ENCODE measurements at places on chromosomes 1 and 21.
A peak's percentile ranks its signal among the peaks of the same experiment; 100 is the strongest.

GRCh38 chr1:85274969-85275453 is 1.4 kb downstream of the BCL10 start:
- DNase-seq, result peak; percentile 89

DNA sequence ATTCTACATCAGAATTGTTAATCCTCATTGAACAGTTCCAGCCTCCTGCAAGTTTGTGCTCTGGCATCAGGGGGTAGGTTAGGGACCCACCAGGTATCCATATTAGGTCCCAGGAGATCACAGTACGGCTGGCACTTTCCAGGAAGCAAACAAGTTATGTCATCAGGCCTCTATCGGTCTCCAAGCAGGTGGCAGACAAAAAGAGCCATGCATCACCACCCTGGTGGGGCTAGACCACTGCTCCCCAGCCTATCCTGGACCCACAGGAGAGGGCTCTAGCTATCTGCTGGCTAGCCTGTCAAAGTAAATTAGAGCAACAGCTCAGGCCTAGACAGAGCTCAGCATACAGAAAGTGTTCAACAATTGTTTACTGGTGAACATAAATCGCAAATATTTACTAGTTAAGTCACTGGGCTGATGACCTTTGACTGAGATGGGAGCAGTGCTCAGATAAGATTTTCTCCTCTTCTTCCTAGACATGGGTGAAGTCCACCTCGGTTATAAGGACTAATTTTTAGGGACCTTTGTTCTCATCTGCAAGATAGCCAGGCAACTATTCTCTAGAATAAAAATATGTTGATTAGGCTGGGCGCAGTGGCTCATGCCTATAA is 6.4 kb downstream of the NUAK2 start:
- DNase-seq, result no peak

DNA sequence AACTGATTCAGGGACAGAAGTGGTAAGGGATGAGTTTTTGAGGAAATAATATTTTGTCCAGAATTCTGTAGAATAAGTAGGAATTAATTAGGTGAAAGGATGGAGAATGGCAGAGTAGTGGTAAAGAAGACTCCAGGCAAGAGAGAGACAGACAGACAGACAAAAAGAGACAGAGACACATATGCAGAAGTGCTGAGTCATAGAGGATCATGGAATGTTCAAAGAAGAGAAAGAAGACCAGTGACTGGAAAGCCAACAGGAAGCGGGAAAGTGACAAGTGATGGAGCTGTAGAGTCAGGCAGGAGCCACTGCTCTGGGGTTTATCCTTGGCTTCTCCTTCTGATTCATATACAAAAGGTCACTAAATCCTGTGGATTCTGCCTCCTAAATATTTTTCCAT is 85.9 kb downstream of the UROD start:
- peak; percentile 36 for DNase-seq

- DNase-seq, result no peak
Measured at GRCh38 chr1:7789828-7790227, 5.7 kb downstream of the PER3 start.

GRCh38 chr1:54480525-54480848 is 67.5 kb upstream of the ACOT11 start:
- no peak for DNase-seq

DNA sequence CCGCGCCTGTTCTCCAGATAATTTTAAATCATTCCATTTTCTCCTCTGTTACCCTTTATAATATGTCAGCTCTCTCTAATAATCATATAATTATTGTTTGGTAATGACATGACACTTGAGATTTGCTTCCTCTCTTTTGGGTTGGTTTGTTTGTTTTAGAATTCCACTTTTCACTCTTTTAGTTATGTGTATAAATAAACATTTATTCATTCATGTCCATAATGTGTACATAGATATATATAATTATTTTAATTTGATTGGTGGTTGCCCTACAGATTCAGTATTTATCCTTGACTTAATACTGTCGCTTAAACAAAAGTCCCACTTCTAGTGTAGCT is 93.4 kb upstream of the FMN2 start:
- DNase-seq, result no peak

DNA sequence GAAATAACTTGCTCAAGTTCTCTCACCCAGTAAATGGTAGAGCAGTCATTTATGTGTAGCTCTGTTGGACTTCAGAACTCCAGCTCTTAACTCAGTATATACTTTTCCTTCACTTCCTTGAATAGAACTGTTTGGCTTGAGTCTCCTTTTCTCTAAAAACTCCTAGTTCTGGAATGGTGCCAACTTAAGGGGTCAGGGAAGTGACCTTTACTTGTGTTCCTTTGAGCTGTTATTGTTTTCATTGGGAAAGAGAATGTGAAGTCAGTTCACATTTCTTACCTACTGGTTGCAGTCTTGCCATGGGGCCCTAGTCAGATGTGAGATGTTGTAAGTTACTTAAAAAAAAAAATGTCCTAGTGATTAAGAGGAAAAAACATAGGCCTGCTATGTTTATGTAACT is 77.0 kb upstream of the MACF1 start:
- DNase-seq, result peak; percentile 64

GRCh38 chr1:46221749-46222148 is 18.6 kb downstream of the LURAP1 start:
- DNase-seq, result no peak

DNA sequence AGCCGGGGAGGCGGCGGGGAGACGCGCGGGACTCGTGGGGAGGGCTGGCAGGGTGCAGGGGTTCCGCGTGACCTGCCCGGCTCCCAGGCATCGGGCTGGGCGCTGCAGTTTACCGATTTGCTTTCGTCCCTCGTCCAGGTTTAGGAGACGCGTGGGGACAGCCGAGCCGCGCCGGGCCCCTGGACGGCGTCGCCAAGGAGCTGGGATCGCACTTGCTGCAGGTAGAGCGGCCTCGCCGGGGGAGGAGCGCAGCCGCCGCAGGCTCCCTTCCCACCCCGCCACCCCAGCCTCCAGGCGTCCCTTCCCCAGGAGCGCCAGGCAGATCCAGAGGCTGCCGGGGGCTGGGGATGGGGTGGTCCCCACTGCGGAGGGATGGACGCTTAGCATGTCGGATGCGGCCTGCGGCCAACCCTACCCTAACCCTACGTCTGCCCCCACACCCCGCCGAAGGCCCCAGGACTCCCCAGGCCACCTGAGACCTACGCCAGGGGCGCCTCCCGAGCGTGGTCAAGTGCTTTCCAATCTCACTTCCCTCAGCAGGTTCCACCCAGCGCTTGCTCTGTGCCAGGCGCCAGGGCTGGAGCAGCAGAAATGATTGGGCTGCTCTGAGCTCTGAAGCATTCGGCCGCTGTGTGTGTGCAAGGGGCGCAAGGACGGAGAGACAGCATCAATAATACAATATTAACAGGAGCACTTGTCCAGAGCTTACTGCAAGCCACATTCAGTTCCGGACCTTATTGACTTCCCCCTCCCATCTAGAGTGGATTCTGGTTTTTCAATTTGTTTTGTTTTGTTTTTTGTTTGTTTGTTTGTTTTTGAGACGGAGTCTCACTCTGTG is 10.3 kb downstream of the SIM2 start:
- DNase-seq, result no peak

GRCh38 chr1:190049314-190049713 is 428.4 kb downstream of the BRINP3 start:
- no peak for DNase-seq

GRCh38 chr1:76291191-76291590 is 216.6 kb downstream of the ST6GALNAC3 start:
- DNase-seq, result no peak

DNA sequence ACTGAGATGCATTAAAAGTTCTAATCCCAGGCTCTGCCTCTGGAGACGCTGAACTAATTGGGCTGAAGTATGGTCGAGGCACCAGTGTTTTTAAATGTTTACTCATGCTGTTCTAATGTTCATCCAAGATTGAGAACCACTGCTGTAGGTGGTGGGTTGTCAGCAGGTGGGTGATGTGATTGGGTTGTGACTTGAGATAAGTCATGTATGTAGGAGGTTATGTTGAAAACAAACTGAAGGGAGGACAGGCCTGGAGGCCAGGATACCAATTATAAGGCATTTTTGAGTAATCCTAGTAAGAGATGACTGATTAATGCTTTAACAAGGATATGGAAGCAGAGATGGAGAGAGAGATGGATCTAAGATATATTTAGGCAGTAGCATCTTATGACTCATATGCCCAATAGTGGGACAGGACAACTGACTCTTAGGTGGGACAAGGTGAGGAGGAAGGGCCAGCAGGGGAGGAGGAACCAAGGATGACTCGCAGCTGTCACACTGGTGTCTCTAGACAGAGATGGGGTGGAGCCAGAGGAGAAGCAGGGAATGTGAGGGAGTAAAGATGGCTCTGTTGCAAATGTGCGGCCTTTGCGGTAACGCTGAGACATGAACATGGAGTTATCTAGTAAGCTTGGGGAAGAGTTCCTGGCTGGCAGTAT is 29.3 kb downstream of the RAB4A start:
- peak; percentile 17 for DNase-seq

- no peak for DNase-seq
Measured at GRCh38 chr1:174812016-174812415, 187.7 kb upstream of the CACYBP start.

GRCh38 chr1:34721646-34722355 is 33.0 kb upstream of the GJB5 start:
- no peak for DNase-seq

- peak; percentile 39 for DNase-seq
Measured at GRCh38 chr1:57424231-57425027, 569 bp upstream of the DAB1 start.

- DNase-seq, result no peak
Measured at GRCh38 chr1:151864411-151864810, 10.9 kb upstream of the THEM5 start.

- no peak for DNase-seq
Measured at GRCh38 chr1:46615735-46616134, 876 bp downstream of the MOB3C start.

DNA sequence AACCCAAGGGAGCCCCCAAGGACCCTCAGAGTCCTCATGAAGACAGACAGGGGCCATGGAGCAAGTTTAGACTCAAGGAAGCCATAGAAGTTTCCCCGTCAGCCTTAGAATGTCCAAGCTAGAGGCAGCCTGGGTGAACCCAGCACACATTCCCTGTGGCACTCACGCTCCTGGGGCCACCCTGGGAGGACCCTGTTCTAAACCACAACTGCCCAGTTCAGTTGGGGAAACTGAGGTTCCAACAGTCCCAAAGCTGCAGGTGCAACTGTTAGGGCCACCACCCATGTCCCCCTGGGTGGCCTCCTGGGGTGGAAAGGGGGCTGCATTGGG is 9.3 kb downstream of the WNT3A start:
- no peak for DNase-seq

DNA sequence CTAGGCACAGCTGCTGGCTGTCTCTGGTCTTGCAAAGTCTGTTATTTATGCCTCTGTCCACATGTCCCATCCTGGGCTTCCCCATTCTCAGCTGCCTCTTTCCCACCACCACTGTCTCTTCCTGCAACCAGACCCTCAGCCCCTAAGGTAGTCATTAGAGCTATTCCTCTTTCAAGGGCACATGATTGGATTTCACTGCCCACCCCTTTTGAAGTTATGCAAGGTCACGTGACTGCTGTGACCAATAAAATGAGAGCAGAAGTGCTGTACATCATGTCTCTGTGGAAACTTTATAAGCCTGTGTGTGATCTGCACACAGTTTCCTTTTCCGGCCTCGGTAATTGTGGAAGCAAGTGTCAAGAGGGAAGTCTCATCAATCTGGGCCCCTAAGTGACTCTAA is 136.6 kb upstream of the HMGB4 start:
- DNase-seq, result no peak

- DNase-seq, result no peak
Measured at GRCh38 chr1:42734201-42735035, 5.6 kb downstream of the CLDN19 start.

GRCh38 chr1:197252973-197253372 is 15.1 kb upstream of the CRB1 start:
- DNase-seq, result no peak

DNA sequence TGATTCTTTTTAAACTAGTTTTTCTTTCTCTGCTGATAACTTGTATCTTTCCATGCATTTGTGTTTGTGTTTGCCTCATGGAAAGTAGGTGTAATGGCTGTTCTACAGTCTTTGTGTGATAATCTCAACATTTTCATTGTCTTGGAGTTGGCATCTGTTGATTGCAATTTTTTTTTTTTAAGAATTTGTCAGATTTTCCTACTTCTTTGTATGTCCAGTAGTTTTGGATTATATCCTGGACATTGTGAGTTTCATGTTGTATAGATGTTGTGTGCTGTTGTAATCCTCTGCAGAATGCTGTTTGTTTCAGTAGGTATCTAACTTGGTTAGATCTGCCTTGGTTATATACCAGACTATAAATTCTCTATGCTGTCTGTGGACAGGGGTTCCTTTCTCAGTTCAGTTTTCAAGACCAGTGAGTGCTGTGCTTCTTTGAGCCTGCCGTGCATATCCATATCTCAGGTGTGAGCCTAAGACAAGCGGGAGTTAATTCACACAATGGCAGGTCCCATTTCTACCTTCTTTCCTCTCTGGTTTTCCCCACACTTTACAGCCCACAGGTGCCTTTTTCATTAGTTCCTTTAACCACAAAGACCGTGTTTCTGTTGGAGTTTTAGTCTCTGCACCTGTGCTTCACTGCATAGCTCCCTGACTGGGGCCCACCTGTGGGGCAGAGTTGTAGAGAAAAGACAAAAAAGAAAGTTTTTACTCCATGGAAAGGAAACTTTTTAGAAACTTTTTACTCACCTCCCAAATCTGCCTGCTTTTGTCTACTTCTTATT is 69.9 kb downstream of the ITSN1 start:
- DNase-seq, result no peak

- DNase-seq, result no peak
Measured at GRCh38 chr1:223000632-223001031, 142.4 kb downstream of the TLR5 start.

GRCh38 chr21:38077569-38077968 is 161.3 kb upstream of the KCNJ6 start:
- no peak for DNase-seq

GRCh38 chr1:39076127-39076798 is 50.1 kb downstream of the NDUFS5 start:
- DNase-seq, result peak; percentile 67

- peak; percentile 58 for DNase-seq
Measured at GRCh38 chr1:197917805-197918651, 856 bp downstream of the LHX9 start.

DNA sequence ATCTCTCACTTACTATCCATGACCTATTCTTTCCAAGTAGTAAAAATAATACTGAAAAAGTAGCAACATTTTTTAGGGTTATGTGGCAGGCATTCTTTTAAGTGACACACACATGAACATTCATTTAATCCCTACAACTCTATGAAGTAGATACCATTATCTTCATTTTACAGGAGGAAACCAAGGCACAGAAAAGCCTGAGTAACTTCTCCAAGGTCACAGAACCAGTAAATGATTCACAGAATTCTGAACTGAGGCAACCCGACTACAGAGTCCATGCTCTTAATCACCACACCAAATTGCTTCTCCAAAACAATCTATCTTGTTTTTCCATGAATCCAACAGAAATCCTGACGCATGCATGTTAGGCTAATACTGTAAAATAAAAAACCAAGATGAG is 17.5 kb downstream of the FUBP1 start:
- no peak for DNase-seq
